ENCODE measurements at places on chromosomes 5 and 9.

GRCh38 chr5:73805449-73805848 lies 179.5 kb downstream of the ARHGEF28 start:
- DNase-seq: no peak

DNA sequence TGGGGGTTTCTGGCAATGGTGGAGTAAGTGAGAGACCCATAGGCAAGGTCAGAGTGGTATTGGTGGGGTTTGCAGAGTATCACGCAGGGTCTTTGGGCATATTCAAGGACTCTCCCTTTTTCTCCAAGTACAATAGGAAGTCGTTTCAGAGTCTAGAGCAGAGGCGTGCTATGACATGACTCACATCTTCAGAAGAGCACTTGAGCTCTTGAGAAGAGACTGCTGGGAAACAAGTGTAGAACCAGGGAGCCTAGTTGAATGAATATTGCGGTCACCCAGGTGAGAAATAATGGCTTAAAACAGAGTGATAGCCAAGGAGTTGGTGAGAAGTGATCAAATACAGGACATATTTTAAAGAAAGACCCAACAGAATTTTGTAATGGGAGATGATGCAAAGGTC lies 813.4 kb downstream of the TLE1 start:
- no peak for DNase-seq

DNA sequence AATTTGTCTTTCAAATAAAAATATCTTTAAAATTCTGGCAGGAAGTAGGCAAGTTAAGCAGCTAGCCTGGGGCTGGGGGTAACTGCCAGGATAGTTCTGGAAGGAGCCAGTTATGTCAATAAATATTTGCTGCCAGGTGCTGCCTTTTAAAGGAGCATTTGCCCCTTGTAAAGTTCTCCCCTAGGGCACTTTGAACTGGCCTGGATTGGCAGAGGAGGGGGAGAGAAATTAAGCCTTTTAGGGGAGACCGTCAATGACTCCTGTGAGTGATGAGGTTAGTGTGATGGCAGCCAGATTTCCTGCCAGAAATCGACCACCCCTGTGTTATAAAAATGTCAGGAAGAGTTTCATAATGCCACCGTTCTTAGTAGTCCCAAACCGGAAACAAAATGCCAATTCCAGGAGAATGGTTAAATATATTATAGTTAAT lies 89.8 kb upstream of the ELL2 start:
- no peak for DNase-seq

DNA sequence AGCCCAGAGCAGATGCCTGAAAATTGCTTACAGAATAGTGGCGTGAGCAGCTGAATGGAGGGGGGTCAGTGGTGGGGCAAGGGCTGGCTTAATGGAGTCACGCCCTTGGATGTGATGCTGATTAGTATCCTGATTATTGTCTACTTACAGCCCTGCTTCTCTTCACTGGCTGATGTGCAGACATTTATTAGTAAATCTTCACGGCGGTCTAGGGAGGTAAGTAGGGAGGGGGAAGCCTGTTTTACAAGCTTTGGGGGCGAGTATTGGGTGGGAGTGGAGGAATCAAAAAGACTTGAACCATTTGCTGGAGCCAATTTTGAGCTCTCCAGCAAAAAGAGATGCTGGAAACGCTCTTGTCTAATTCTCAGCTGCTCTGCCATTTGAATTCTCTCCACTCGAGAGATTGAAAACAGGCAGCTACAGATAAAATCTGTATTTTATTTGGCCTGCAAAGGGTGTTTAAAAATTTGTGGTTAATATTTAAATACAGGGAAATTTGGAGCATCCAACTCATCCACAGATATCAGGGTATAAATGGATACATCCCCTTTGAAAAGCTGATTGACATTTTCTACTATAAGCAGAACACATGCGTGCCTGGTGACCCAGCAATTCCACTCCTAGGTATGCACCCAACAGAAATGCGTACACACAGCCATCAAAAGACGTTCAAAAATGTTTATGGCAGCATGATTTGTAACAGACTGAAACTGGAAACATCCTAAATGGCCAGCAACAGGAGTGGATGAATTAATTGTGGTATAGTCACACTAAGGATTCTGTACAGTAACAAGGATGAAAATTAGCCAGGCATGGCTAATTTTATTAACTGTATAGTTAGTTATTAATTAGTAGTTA lies 19.5 kb upstream of the ALDH1B1 start:
- no peak for DNase-seq

DNA sequence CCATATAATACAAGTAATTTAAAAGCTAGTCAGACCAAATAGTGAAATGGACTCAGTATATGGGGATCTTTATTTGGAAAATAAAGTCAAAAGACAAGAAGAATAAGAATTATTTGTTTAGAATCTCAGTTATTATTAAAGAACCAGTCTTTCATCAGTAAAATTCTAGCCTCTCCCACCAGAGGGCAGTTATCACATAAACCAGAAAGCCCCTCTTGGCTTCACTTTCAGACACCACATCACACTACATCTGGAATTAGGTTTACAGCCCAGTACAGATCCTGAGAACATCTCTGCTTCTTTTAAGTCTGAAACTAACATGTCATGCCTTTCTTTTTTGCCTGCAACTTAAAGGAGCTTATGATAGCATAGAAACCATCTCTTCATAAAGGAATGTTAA lies 12.2 kb upstream of the HSPB3 start:
- DNase-seq: peak; percentile 41

- DNase-seq: no peak
Measured at GRCh38 chr9:116423149-116423548, 264.0 kb upstream of the TRIM32 start.

GRCh38 chr5:73950441-73950873 lies 324.5 kb downstream of the ARHGEF28 start:
- DNase-seq: no peak

DNA sequence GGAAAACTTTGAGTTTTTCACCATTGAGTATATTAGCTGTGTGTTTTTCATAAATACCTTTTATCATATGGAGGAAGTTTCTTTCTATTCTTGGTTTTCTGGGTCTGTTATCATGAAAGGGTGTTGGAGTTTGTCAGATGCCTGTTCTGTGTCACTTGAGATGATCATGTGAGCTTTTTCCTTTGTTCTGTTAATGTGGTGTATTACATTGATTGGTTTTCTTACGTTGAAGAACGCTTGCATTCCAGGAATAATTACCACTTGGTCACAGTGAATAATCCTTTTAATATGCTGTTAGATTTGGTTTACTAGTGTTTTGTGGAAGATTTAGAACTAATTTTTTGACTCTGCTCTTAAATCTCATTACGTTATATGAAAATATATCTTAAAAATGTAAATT lies 7.8 kb downstream of the PLEKHG4B start:
- DNase-seq: no peak

GRCh38 chr5:56145106-56145505 lies 88.0 kb downstream of the ANKRD55 start:
- no peak for DNase-seq

GRCh38 chr5:143782588-143783386 lies 29.2 kb upstream of the HMHB1 start:
- no peak for DNase-seq

- DNase-seq: peak; percentile 77
Measured at GRCh38 chr5:149834246-149834855, 104.2 kb downstream of the PPARGC1B start.

DNA sequence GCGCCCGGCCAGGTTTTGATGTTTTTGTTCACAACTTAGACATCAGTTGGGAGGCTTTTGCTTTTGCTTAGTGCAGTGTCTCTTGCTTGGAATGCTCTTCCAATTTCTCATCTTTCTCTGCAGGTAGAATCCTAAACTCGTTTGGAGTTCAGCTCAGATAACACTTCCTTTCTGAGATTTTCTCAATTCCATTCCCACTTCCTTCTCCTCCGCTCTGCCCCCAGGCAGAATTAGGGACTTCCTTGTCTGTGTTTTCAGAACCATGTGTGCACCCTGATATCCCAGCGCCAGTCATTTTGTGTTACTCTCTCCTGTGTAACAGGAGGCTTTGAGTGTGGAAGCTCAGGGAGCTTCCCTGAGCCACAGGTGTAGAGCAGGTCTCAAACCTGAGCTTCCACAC lies 171.0 kb downstream of the INSYN2B start:
- DNase-seq: no peak

DNA sequence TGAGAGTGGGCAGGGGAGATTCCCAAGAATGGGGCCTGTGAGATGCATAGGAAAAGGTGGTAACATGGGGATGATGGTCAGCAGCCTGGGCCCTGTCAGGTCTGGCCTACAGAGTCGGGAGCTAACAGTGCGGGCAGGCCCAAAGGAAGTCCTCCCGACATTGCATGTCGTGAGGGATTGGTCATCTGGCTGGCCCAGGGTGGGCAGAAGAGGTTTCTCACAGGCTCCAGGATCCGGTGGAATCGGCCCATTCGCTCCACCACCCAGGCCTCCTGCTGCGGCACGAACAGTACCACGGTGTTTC lies 514 bp downstream of the STOML2 start:
- peak; percentile 27 for DNase-seq

- no peak for DNase-seq
Measured at GRCh38 chr9:110133059-110133458, 74.9 kb downstream of the C9orf152 start.

DNA sequence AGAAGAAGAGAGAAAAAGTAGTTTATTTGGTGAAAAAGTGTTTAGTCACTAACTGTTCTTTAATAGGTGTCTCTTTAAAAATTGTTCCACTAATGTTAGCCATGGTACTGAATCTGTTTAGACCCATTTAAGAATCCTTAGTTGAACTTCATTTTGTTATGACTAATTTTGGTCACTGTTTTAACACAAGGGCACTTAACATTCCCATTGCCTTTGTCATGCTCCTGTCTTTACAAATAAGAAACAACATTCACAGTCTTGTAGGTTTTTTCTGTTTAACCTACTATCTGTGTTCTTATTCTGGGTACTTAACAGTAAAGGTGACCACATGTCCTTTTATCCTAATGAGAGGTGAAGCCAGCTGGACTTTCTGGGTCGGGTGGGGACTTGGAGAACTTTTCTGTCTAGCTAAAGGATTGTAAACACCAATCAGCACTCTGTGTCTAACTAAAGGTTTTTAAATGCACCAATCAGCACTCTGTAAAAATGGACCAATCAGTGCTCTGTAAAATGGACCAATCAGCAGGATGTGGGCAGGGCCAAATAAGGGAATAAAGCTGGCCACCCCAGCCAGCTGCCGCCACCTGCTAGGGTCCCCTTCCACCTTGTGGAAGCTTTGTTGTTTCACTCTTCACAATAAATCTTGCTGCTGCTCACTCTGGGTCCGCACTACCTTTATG lies 116.7 kb downstream of the WDR70 start:
- DNase-seq: peak; percentile 39

DNA sequence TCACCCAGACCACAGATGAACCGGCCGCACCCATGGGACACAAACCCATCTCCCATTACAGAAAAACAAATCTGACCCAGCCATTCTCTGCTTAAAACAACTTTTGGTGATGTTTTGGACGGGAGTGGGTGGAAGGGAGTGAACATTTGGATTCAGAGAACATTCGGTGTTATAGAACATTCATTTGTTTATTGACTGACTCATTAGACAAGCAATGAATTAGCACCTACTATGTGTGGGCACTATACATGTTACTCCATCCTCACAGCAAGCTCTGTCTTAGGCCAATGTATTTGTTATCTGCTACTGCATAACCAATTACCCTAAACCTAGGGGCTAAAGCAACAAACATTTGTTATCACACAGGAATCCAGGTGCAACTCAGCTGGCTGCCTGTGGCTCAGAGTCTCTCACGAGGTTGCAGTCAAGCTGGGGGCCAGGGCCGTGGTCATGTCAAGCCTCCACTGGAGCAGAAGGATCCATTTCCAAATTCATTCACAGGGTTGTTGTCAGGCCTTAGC lies 5.1 kb upstream of the ERGIC1 start:
- DNase-seq: no peak

- DNase-seq: no peak
Measured at GRCh38 chr5:161889971-161890370, 42.1 kb downstream of the GABRA1 start.

DNA sequence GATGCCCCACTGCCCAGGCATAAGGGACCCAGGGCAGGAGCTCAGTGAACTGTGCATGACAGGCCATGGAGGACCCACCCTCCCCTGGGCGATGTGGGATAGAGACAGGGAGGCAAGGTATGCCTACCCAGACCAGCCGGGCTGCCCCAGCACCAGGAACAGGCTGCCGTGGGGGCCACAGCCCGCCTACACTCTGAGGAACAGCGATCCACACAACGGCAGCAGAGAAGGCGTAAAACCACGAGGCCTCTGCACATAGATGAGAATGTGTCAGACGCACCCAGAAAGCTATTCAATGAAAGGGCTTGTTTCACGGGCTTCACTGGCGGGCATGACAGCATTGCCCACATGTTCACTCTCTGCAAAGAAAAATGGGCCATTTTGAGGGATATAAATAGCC lies 49.5 kb downstream of the SEMA4D start:
- DNase-seq: no peak

DNA sequence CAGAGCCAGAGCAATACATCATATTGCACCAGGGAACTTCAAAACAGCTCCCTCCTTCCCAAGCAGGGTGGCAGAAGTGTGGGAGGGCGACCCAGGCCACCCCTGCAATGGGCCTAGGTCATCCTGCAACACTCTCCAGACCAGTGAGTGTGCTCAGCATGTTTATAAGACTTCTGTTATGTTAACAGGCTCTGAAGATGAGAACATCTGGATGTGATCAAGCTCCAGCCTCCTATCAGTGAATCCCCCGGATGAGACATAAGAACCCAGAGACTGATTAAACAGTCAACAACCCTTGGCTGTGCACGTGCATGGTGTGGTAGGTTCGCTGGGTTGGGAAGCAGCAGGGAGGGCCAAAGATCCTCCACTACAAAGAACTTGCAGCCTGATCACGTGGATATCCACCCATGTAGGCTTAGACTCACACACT lies 63.3 kb downstream of the ABCA1 start:
- peak; percentile 77 for DNase-seq

DNA sequence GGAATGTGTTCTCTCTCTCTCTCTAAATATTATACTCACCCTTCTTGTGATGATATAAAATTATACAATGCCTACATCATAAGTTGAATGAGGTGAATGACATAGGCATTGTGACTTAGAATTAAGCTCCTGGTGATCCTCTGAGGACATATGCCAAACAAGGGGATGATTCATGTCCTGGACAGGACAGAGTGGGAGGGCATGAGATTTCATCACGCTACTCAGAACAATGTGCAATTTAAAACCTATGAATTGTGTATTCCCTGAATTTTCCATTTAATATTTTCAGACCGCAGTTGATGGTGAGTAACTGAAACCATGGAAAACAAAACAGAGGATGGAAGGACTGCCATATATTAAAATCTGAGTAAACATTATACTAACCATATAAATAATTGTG lies 782.2 kb upstream of the NUDT12 start:
- DNase-seq: no peak

- DNase-seq: no peak
Measured at GRCh38 chr5:167967494-167968177, 323.8 kb upstream of the WWC1 start.

GRCh38 chr5:77952636-77953212 lies 176.6 kb upstream of the TBCA start:
- DNase-seq: no peak

GRCh38 chr9:111020594-111020993 lies 17.7 kb downstream of the LPAR1 start:
- DNase-seq: no peak

DNA sequence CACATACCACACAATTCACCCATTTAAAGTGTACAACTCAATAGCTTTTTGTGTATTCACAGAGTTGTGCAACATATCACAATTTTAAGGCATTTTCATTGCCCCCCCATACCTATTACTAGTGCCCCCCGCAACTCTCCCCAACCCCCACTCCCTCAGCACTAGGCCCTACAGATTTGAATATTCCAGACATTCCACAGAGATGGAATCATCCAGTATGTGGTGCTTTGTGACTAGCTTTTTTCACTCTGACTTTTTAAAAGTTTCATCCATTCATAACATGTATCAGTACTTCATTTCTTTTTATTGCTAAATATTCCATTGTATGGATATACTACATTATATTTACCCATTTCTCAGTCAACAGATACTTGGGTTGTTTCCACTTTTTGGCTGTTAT lies 102.9 kb upstream of the LRRTM2 start:
- no peak for DNase-seq

Data from AG08396 (cell line).